ENCODE measurements at places on chromosomes 12 and 14.

DNA sequence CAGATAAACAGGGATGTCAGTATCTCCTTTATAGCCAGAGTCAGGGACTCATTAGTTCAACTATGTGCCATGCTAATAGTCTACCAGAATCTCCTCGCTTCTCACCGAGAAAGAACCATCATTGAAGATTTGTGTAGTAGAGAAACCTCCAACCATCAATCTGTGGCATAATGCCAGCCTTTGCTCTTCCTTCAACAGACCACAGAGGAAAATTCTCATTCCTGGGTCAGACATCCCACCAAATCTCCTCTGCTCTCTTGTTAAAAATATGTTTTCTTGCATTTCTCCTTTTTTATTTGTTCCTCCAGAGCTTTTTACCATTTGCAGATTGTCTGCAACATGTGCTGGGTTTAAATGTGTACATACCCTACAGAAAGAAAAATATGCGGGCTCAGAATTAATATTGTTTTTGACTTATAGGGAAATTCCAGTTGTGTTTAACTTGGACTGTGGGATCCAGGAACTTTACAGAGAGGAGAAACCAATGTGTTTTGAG lies 64.9 kb downstream of the LLPH start:
- peak; percentile 74 for DNase-seq

DNA sequence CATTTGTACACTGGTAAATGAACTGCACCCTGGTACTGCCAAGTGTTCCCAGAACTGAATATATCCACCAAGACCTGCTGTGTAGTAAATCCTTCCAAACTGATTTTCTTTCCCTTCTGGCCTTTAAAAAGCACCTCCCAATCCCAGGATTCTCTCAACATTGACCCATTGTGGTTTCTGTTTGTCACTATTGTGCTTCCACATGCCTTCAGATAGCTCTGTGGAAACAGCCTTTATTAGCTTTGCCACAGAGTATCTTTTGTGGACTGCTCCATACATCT lies 949 bp upstream of the KIF21A start:
- DNase-seq, result peak; percentile 8

DNA sequence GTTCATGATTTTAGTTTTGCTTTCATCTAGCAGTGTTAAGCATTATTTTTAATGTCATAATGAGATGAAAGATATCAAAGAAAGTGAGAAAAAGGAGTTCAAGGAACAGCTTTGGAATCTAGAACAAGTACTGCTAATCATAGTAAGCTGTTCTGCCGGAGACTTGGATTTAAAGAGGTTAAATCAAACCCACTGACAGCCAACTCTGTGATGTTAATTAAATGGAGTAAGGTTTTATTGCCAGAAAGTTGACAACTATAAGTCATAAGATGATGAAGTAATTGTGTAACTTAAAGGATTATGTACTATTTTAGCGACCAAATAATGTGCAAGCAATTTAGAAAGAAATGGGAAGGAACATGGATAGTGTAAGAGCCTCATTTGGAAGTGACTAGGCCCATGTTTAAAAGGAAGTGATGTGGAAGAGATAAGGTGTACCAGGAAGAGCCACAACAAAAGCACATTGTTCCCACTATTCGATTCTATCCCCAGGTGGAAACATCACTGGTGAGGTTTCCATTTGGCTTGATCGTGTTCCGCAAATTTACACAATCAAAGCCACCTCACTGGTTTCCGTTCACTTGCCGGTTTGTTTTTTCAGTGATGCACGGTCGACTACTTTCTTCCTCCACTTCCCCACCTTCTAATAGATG lies 388.5 kb downstream of the PAWR start:
- no peak for DNase-seq

GRCh38 chr12:24023081-24023480 lies 73.6 kb upstream of the SOX5 start:
- no peak for DNase-seq

GRCh38 chr14:55382483-55382882 lies 29.1 kb downstream of the ATG14 start:
- peak; percentile 66 for DNase-seq

DNA sequence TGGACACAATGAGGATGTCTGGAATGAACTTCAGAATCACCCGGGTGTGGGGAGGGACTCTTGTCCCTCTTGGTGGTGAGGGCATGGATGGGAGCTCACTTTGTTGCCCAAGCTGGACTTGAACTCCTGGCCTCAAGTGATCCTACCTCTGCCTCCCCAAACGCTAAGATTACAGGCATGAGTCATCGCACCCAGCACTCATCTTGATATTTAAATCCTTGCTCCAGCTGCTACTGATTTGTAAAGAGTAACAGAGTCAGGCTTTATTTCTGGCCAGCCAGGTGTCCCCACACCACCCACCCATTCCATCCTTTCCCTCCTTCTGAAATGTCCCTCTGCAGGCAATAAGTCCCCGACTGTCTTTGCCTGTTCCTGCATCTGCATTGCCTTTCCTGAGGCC lies 4.9 kb downstream of the DDX54 start:
- no peak for DNase-seq

GRCh38 chr12:3727877-3728632 lies 24.9 kb downstream of the CRACR2A start:
- DNase-seq, result peak; percentile 65

- no peak for DNase-seq
These were observed 25.3 kb downstream of the MYBPC1 start for GRCh38 chr12:101619858-101620761.

DNA sequence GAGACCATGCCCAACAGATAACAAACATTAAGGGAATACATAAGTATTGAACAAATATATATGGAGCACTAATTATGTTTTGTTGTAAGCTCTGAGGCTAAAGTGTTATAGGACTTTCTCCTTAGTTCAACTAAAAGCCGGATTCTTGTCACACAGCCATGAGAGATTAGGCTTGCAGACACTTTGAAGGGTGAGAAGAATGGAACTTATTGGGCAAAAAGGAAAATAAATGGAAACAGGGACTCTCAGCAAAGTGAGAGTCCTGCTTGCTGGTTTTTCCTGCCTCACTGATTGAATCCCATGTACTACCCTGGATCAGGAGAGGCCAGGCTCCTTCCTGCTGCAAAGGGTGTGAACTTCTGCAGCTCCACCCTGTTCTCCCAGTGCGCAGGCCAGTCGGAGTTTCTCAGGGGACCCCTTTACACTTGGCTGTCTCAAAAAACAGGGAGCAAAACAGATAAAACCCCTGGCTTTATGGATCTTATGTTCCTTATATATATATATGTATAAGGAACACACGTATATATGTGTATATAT lies 77.1 kb upstream of the FUT8 start:
- no peak for DNase-seq

- peak; percentile 50 for DNase-seq
These were observed 28.2 kb downstream of the FOXN3 start for GRCh38 chr14:89388853-89389252.

- peak; percentile 84 for DNase-seq
These were observed 685 bp upstream of the CDH24 start for GRCh38 chr14:23057757-23058653.

- DNase-seq, result peak; percentile 29
These were observed 14.1 kb downstream of the ZFHX2 start for GRCh38 chr14:23537351-23538049.

GRCh38 chr12:96343347-96343954 lies 56.8 kb downstream of the CDK17 start:
- DNase-seq, result peak; percentile 14

DNA sequence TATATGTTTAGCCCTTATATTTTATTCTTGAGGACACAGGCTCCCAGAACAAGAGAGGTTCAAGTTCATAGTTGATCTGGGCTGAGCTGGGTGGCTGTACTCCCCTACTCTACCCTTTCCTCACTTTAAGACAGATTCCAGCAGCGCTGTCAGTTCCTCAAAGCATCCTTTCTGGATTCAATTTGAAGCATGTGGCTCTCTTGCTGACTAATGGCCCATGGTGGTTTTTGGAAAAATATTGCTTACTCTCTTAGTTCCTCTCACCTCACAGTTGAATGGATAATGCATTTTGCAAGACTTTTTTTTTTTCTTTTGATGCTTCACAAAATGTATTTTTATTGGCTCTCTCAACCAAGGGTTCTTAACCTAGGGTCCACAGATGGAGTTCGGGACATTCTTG lies 4.1 kb downstream of the PELI2 start:
- no peak for DNase-seq

DNA sequence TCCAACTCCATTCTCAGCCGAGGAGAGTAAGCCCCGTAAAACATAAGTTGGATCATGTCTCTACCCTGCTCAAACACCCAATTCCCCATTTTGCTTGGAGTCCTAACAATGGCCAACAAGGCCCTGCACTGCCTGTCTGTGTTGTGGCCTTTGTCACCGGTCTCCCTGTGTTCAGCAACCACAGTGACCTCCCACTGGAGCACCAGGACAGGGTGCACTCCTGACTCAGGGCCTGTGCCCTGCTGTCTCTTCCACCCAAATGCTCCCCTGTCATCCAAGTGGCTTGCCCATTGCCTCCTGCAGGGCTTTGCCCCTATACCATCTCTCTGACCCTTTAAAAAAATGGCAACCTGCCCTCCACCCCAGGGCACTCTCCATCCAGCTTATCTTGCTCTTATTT lies 4.4 kb upstream of the KRT85 start:
- no peak for DNase-seq

- peak; percentile 40 for DNase-seq
These were observed 22.4 kb downstream of the EIF2B2 start for GRCh38 chr14:75025082-75025481.

- no peak for DNase-seq
These were observed 24.7 kb upstream of the ATP5MC2 start for GRCh38 chr12:53700567-53700966.

DNA sequence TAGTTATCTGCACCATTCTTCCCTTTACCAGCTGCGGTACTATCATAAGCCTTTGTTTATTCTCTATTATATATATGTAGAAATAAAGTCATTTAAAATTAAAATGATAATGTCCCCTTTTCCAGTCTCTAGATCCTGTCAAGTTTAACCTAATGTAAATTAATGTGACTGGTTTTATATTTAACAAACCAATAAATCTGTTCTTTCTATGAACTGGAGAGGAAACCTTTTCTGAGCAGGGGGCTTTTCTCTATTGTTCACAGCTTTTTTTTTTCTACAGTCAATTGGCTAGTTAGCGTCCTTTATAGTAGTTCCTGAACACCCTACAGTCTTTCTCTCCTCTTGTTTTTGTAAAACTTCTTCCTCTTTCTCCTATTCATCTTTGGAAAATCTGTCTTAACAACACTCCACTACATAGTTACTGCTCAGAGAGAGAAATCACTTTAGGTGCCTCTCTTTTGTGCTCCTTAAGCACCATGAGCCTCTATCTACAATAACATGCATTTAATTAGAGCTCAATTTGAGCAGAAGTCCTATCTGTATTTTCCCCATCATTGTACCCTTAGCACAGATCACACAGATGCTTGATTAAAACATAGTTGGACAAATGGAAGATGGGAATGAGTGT lies 332.6 kb upstream of the SYT1 start:
- no peak for DNase-seq

GRCh38 chr12:116647813-116648212 lies 88.6 kb downstream of the MAP1LC3B2 start:
- DNase-seq, result no peak
